Hematopoietic multipotent progenitor cell treated with erythropoietin and hydrocortisone succinate and interleukin-3 and kit ligand, for 6 days (in vitro differentiated cells): ENCODE measurements at places on chromosomes 4 and X.

- DNase-seq: no peak
Observed at GRCh38 chrX:114787061-114787460, 203.2 kb downstream of the HTR2C start.

DNA sequence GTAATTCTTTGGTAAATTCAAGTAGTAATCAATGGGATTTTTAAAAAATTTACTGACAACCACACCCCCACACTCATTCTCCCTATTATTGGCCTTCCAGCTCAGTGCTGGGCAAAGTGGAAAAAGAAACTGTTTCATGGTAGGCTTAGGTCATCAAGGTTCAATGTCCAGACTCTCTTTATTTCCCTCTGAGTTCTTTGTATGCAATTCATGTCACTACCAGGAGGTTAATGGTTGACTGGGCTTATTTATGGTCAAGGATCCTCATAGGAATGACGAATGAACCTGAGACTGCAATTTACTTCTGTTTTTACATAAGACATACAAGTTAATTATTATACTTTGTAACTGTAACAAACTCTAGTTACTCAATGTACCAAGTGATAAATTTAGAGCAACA is 403.2 kb downstream of the KLHL13 start:
- no peak for DNase-seq

- DNase-seq: peak; percentile 98
Observed at GRCh38 chrX:49269010-49269766, 405 bp upstream of the PPP1R3F start.

DNA sequence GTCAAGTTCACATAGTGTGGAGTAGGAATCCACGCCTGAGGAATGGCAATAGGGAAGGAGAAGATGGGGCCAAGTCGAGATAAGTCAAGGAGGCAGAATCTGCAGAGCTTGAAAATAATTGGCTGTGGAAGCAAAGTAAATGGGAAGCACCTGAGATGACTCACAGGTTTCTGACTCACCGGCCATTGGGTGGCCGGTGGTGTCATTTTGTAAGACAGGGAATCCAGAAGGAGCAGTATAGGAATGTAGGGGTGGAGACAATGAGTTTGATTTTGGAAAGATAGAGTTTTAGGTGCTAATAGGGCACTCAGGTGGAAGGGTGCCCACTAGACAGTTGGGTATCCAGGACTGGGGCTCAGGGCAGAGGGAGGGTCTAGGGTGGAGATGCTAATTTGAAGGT is 201.0 kb upstream of the MAMLD1 start:
- DNase-seq: no peak

DNA sequence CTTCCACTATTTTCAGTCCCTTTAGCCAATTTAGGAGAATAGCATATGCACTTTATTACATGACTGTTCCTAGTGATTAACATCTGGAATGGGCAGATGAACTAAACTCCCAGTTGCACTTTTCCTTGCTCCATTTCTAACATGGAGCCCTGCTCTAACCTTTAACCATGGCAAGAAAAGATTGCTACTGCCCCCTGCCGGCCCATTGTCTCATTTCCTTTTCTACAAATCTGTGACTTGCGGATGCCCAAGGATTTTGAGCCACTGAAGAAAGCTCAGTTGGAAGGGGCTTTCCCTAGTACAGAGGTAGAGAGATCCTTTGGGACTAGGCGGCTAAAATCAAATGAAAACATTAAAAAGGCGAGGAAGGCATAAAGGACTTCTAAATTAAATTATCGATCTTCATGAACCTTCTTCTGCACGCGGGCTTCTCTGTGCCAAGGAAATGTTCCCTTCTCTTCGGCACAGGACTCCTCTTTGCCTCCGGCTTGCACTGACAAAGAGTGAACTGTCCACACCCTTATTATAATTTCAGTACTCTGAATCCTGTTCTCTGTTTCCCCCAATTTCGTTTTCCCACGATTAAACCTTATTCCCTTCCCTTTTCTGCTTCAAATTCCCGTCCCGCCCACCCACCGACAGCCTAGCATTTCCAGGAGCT is 577 bp upstream of the GLRA2 start:
- DNase-seq: peak; percentile 58

- no peak for DNase-seq
Observed at GRCh38 chrX:95733426-95733825, 951.2 kb upstream of the DIAPH2 start.

DNA sequence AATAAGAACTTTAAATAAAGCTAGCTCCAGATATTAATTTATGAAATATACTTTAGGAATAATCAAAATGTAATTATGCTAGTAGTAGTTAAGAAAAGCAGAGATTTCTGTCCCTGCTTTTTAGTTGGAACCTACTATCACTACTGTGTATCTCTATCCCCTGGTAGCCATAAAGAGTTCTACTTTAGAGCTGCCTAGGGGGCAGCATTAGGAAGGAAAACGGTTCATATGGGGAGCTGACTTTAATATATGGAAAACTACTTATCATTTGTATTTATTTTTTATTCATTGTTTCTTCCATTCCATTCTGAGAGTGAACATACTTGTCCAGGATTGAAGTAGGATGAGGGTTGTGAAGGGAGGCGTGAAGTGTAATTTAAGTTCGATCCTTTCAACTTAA is 40.9 kb downstream of the CPEB2 start:
- peak; percentile 8 for DNase-seq

DNA sequence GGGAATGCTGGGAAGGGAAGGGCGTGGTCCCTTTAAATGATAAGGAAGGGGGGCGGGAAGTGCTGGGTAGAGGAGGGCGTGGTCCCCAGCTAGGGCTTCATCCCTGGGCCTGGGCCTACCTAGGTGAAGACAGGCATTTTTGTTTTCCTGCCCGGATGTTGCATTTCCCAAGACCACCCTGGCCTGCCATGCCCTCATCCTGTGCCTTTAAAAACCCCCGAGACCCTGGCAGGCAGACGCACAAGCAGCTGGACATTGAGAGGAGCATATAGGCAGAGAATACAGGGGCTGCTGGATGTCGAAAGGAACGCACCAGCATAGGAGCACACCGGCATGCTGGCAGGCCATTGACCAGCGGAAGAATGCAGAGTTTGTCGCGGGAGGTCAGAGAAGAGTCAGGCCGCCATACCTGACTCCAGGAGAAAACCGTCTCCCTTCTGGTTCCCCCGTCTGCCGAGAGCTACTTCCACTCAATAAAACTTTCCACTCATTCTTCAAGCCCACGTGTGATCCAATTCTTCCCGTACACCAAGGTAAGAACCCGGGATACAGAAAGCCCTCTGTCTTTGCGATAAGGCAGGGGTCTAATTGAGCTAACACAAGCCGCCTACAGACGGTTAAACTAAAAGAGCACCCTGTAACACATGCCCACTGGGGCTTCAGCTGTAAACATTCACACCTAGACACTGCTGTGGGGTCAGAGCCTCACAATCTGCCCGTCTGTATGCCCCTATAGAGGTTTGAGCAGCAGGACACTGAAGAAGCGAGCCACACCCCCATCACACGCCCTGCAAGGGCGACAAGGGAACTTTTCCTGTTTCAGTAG is 2.9 kb upstream of the AGA start:
- no peak for DNase-seq

DNA sequence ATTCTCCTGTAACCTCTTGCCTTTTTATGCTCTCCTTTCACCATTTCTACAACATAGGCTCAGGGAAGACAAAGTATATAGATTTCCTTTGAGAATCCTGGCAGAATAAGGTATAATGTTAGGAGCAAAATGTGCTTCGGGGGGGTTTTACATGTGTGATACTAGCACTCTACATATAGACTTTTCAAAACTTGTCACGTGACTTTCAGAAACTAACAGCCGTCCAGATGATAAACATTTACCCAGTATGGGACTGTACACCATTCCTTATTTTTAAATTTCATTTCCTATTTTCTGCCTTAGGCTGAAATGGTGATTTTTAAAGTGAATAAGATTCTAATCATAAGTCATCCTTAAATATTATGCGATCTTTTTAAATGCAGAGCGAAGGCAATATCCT is 420.4 kb upstream of the PITX2 start:
- DNase-seq: no peak

GRCh38 chr4:118776157-118776954 is 59.6 kb downstream of the SEC24D start:
- DNase-seq: peak; percentile 36

- DNase-seq: peak; percentile 98
Observed at GRCh38 chr4:6673660-6674499, 19.8 kb upstream of the S100P start.

DNA sequence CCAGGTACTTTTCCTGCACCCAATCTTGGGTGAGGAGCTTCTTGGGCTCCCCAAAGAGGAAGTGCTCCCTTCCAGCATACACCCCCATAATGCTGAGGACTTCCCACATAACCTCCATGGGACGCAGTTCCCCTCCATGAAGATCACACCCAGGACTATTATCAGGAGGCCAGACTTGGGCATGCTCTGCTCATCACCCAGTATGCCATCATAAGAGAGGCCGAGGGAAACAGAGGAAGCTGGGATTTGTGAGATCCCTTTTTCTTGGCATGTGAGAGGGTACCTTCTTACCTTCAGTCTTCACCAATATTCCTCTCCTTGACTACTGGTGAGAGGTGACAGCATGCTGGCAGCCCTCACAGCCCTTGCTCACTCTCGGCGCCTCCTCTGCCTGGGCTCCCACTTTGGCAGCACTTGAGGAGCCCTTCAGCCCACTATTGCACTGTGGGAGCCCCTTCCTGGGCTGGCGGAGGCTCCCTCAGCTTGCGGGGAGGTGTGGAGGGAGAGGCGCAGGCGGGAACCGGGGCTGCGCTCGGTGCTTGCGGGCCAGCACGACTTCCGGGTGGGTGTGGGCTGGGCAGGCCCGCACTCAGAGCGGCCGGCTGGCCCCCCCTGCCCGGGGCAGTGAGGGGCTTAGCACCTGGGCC is 15.7 kb upstream of the HSFX1 start:
- DNase-seq: no peak
